PC-9 (cell line): ENCODE measurements at places on chromosomes 5 and 9. TPM values are rescaled to one million over a fixed set of nuclear protein-coding genes. Genes with fewer than 3 reads are reported as not detected.

DNA sequence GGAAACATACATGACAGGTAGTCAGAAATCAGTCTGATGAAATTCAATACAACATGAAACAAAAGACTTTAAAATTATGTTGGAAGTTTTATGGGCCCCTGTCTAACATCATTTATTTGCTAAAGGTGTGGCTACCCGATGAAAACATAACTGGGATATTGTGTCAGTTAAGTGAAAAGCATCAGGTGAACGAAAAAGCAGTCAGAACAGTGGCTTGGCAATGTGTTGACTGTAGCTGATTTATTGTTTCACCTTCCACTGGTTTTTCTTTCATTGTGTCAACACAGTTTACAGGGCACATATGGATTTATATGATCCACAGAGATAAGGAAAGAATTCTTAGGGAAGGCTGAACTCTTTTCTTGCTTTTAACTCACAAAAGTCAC lies 429.6 kb upstream of the ZNF608 start:
- H3K27me3 ChIP-seq = no peaks in the 10 kb centered on the region
- peak; percentile 52 for DNase-seq
- 0 out of 2 replicates have a peak, but pooled peaks cover 3% of the 10 kb centered on the region for H3K4me1 ChIP-seq
- no peaks in the 10 kb centered on the region for H3K36me3 ChIP-seq

- no peak overlapping the region for H3K4me3 ChIP-seq
- peaks cover 15% of the 10 kb centered on the region for H3K4me1 ChIP-seq
- no peak overlapping the region for H3K27ac ChIP-seq
These were observed 246.9 kb downstream of the NR3C1 start for GRCh38 chr5:143156572-143156971.

- DNase-seq = no peak
- no peaks in the 10 kb centered on the region for H3K4me1 ChIP-seq
- no peak overlapping the region for H3K4me3 ChIP-seq
- H3K27ac ChIP-seq = no peak overlapping the region
- no peaks in the 10 kb centered on the region for H3K27me3 ChIP-seq
- H3K36me3 ChIP-seq = no peaks in the 10 kb centered on the region
These were observed 293.0 kb downstream of the SPOCK1 start for GRCh38 chr5:137206030-137206715.

- peaks cover 6% of the 10 kb centered on the region; the same call in 1 of the 2 replicates for H3K27me3 ChIP-seq
- DNase-seq = no peak
- H3K4me3 ChIP-seq = no peak overlapping the region
- H3K4me1 ChIP-seq = 0 out of 2 replicates have a peak, but pooled peaks cover 4% of the 10 kb centered on the region
- no peak overlapping the region for H3K27ac ChIP-seq
- H3K36me3 ChIP-seq = no peaks in the 10 kb centered on the region
These were observed 78.3 kb downstream of the COL27A1 start for GRCh38 chr9:114233491-114234185.

- no peaks in the 10 kb centered on the region for H3K4me1 ChIP-seq
- H3K4me3 ChIP-seq = no peak overlapping the region
- DNase-seq = no peak
These were observed 167.6 kb downstream of the PDZD2 start for GRCh38 chr5:31806561-31806960.

GRCh38 chr5:136458481-136458880 lies 93.1 kb upstream of the TRPC7 start:
- H3K27me3 ChIP-seq = no peaks in the 10 kb centered on the region
- H3K27ac ChIP-seq = no peak overlapping the region
- DNase-seq = no peak

DNA sequence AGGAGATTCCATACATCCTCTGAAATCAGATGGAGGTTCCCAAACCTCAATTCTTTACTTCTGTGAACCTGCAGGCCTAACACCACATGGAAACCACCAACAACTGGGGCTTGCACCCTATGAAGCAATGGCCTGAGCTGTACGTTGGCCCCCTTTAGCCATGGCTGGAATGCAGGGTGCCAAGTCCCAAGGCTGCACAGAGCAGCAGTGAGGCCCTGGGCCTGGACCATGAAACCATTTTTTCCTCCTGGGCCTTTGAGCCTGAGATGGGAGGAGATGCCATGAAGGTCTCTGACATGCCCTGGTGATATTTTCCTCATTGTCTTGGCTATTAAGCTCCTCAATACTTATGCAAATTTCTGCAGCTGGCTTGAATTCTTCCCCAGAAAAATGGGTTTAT lies 983.8 kb downstream of the CDH9 start:
- no peaks in the 10 kb centered on the region for H3K36me3 ChIP-seq
- no peak overlapping the region for H3K4me3 ChIP-seq
- no peak for DNase-seq
- no peaks in the 10 kb centered on the region for H3K4me1 ChIP-seq

GRCh38 chr9:124008303-124008693 lies 3.3 kb upstream of the LHX2 start:
- H3K4me1 ChIP-seq = peaks cover 29% of the 10 kb centered on the region
- no peak overlapping the region for H3K4me3 ChIP-seq
- no peaks in the 10 kb centered on the region for H3K36me3 ChIP-seq
- DNase-seq = no peak
- no peak overlapping the region for H3K27ac ChIP-seq
- H3K27me3 ChIP-seq = no peaks in the 10 kb centered on the region; the same call in 1 of the 2 replicates

- 0 out of 2 replicates have a peak, but pooled peaks cover 10% of the 10 kb centered on the region for H3K36me3 ChIP-seq
- H3K27ac ChIP-seq = no peak overlapping the region
- no peaks in the 10 kb centered on the region for H3K27me3 ChIP-seq
- no peak overlapping the region for H3K4me3 ChIP-seq
- DNase-seq = peak; percentile 44
- peaks cover 22% of the 10 kb centered on the region for H3K4me1 ChIP-seq
These were observed 115.7 kb downstream of the SUSD1 start for GRCh38 chr9:112059145-112059965.

DNA sequence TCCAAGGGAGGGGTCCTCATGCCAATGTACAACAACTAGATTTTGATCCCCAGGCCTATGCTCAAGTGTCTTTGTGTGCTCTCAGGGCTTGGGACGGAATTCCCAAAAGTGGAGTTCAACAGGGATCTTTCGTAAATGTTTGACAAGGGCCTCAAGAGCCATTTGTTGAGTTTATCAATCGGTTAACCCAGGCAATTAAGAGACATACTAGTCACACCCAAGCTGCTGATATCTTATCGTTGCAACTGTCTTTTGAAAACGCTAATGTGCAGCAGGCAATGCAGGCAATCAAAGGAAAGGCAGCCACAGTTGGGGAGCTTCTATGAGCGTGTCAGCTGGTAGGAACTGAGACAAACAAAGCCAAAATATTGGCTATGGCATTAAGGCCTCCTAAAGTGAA lies 161.2 kb downstream of the CPLANE1 start:
- peak; percentile 32 for DNase-seq
- H3K4me1 ChIP-seq = no peaks in the 10 kb centered on the region
- H3K4me3 ChIP-seq = no peak overlapping the region
- H3K27me3 ChIP-seq = no peaks in the 10 kb centered on the region

DNA sequence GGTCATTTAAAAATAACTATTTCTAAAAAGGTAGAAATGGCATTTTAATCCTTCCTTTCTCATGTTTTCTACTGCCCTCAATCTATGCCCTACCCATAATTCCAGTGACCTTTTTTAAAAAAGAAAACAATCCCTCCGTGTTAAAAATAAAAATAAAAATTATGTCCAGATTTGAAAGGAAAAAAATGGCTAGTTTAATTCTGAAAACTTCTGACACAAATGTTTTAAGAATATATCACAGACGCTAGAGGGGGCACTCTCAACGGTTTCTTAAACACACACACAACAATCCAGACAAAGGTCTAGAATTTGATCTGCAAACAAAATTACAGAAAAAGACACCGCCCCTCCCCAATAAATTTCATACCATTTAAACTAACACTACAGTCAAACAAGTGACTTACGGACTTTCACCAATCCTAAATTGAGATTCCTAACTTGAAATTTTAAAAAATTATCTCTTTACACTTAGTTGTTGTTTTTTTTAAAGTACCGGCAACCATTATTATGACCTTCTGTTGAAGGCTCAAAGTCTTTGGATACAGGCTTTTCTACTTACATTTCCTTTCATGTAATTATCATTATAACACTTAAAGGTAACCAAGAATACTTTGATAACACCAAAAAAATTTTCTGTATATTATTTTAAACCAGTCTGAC lies 38.2 kb downstream of the CLINT1 start:
- no peak for DNase-seq
- no peak overlapping the region for H3K27ac ChIP-seq
- 0 out of 2 replicates have a peak, but pooled peaks cover 9% of the 10 kb centered on the region for H3K36me3 ChIP-seq
- no peaks in the 10 kb centered on the region for H3K27me3 ChIP-seq
- no peaks in the 10 kb centered on the region for H3K4me1 ChIP-seq

DNA sequence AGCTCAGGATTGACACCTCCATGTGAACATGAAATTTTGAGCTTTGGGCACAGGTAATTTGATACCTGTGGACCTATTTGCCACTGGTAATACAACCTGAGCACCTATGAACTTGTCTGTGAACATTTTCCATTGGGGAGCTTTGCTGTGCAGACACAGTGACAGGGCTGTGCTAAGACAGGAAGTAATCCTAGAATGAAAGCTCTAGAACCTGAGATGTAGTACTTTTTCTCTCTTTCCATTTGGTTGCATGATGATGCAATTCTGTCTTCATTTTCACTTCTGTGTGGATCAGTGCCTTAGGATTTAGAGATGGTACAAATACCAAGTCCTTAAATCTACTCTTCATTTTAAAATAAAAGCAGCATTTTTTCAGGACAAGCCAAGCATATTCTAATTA lies 216.9 kb downstream of the NR3C1 start:
- no peak overlapping the region for H3K4me3 ChIP-seq
- H3K27ac ChIP-seq = no peak overlapping the region
- H3K4me1 ChIP-seq = peaks cover 19% of the 10 kb centered on the region
- no peak for DNase-seq

GRCh38 chr5:157816682-157817386 lies 42.1 kb downstream of the CLINT1 start:
- peaks cover 31% of the 10 kb centered on the region for H3K36me3 ChIP-seq
- no peak overlapping the region for H3K4me3 ChIP-seq
- H3K27me3 ChIP-seq = no peaks in the 10 kb centered on the region
- no peak overlapping the region for H3K27ac ChIP-seq
- H3K4me1 ChIP-seq = no peaks in the 10 kb centered on the region

GRCh38 chr5:147510885-147511284 lies 1.0 kb upstream of the DPYSL3 start:
- no peak overlapping the region for H3K27ac ChIP-seq
- peaks cover 52% of the 10 kb centered on the region for H3K27me3 ChIP-seq
- H3K4me3 ChIP-seq = no peak overlapping the region
- H3K36me3 ChIP-seq = no peaks in the 10 kb centered on the region
- no peaks in the 10 kb centered on the region for H3K4me1 ChIP-seq

- no peak overlapping the region for H3K4me3 ChIP-seq
- H3K4me1 ChIP-seq = no peaks in the 10 kb centered on the region
- H3K27ac ChIP-seq = no peak overlapping the region
- H3K27me3 ChIP-seq = peaks cover 31% of the 10 kb centered on the region
- no peak for DNase-seq
- H3K36me3 ChIP-seq = no peaks in the 10 kb centered on the region
These were observed 339.9 kb downstream of the ASTN2 start for GRCh38 chr9:117074784-117075520.

DNA sequence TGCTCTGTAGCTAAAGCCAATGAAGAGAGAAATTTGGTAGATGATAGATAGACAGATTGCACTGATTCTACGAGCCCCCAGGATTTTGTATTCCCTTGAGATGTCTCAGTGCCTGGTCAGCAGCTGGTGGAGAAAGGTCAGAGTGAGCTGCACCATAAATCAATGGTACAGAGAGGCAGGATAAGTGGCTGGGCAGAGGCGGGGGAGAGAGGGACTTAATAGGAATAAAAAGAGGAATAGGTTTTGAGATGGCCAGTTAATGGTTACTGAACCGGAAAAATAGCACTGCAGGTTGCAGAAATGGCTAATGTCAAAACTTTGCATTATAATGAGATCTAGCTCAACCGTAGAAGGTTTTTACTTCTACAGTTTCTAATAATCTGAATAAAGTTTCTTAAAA lies 47.9 kb upstream of the SLC12A2 start:
- H3K36me3 ChIP-seq = peaks cover 4% of the 10 kb centered on the region; the same call in 1 of the 2 replicates
- H3K27ac ChIP-seq = 0 out of 2 replicates have a peak overlapping the region, but pooled peaks have one; percentile 72
- H3K27me3 ChIP-seq = no peaks in the 10 kb centered on the region
- no peak overlapping the region for H3K4me3 ChIP-seq

GRCh38 chr9:7009065-7009464 lies 251.3 kb downstream of the KDM4C start:
- H3K27ac ChIP-seq = no peak overlapping the region
- H3K27me3 ChIP-seq = no peaks in the 10 kb centered on the region

DNA sequence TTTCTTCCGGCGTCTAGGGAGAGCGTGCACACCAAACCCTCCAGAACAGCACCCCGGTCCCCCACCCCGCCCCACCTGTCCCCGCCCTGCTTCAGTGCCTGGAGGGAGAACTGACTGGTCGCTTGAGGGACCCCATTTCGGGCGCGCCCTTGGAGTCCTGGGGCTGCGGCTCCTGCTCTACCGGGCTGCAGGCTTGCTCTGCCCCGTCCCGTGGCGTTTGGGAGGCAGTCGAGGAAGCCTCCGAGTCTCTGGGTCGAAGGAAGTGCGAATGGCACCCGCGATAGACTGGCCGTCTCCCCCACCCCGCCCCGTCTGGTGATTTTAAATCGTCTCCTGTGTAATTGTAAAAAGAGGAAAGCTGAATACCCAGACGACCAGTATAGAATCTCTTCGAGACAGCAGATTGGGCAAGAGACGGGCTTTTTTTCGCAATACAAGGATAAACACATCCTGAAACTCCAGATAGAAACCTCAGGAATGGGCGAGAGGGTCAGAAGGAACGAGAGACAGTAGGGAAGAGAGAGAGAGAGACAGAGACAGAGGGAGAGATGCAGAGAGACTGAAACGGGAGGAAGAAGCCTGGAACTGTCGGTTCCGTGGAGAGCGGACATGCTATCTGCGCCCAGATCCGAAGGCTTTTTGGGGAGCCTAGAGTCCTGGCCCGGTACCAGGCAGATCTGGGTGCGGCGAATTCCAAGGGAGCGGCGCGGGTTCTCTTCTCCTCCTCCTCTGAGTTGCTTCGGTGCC lies 9.9 kb downstream of the PRDM6 start:
- H3K27ac ChIP-seq = no peak overlapping the region
- DNase-seq = no peak
- H3K36me3 ChIP-seq = no peaks in the 10 kb centered on the region
- no peak overlapping the region for H3K4me3 ChIP-seq
- H3K4me1 ChIP-seq = no peaks in the 10 kb centered on the region

- H3K4me1 ChIP-seq = peaks cover 6% of the 10 kb centered on the region
- no peaks in the 10 kb centered on the region for H3K27me3 ChIP-seq
- no peaks in the 10 kb centered on the region for H3K36me3 ChIP-seq
These were observed 123.8 kb downstream of the FGF18 start for GRCh38 chr5:171543148-171543815.

GRIA1 gene
- total RNA-seq = not detected in 2 replicates

ARL15 gene
- total RNA-seq = 0.33 and 0.50 TPM in 2 replicates

SPINK13 gene
- not detected in 2 replicates for total RNA-seq

PCDHGC3 gene
- total RNA-seq = 0.50 and 0.53 TPM in 2 replicates
